Stimulated activated CD4-positive, alpha-beta T cell treated with anti-CD3 and anti-CD28 coated beads, Interleukin-15, amount 100 ng/mL, for 1 hour (primary cell): ENCODE measurements at places on chromosomes 11 and 22.

DNA sequence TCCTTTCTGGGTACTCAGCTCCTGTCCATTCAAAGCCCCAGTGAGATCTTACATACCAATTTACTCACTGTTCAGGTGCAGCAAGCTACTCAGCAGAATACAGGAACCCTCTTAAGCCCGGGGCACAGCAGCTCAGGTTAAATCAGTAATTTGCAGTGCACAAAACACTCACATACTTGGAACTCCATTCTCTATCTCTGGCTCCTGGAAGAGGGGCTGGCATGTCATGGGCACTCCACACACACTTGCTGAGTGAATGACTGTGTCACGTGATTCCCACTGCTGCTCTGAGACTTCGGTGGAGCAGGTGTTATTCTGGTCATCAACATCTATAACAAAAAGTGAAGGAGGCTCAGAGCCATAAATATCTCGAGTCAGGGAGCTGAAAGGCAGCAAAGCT lies 157.3 kb upstream of the BDNF start:
- DNase-seq = no peak

DNA sequence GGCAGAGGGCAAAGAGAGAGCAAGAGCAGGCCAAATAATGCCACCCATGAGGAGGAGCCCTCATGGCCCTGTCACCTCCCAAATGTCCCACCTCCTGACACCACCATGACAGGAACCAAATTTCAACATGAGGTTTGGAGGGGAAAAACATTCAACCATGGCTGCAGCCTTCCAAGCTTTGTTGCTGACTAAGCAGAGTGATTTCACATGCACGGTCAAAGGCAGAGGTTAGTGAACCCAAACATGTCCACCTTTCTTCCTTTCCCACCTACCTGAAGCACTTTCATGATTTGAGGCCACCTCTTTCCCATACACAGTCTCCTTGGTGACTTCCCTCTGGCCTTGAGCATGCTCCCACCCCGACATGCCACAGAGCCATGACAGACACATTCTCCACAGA lies 89.7 kb downstream of the C11orf91 start:
- DNase-seq = no peak

DNA sequence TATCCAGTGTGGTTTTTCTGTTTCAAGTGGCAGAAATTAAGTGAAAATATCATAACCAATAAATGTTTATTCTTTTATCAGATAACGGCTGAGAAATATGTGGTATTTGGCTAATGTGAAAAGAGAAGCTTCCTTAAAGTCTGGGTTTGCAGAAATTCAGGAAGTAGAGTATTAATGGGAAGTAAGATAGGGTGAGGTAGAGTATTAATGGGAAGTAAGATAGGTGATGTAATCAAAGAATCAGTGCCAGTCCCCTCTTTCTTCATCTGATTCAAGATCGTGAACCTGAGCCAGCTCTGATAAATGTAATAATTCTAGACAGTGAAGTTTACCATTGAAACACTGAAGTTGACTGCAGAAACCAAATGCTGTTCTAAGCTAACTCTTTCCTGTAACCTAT lies 30.9 kb downstream of the TRPC6 start:
- no peak for DNase-seq

DNA sequence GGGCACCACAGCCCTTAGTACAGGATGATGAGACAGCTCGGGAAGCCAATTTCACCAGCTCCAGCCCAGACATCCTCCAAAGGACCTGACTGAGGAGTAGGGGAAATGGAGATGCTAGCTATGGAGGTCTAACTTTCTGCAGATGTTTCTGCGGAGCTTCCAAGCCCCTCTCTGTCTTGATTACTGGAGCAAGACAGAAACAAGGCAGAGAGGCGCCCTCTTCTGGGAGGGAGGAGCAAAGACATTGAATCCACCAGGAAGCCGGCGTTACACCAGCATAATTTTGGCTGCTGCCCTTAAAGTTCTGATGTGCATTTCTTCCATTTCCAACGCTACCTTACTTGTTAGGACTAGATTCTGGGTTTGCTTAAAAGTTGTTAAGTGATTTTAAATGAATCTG lies 107.3 kb upstream of the HSD17B12 start:
- no peak for DNase-seq

DNA sequence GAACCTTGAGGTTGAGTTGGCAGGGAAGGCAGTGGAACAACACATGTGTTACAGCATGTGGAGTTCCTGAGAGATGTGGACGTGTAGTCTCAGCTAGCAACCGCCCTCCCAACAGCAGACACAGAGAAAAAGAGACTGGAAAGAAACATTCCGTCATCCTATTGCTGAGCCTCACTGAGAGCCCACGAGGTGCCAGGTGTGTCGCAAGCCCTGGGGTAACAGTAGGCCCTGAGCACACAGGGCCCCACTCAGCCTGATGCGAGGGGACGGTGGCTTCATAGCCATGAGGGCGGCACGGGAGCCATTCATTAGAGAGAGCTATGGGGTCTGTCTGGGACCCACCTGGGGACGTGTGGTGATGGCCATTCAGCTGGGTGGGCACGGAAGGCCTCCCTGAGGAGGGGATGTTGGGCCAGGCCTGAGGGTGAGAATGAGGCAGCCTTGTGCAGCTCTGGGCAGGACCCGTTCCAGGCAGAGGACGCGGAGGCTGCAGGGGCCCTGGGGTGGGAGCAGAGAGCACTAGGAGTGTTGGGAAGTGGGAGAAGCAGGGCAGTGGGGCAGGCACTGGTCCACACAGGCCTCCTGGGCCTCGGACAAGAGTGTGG lies 26.2 kb downstream of the MPPED1 start:
- DNase-seq = no peak

DNA sequence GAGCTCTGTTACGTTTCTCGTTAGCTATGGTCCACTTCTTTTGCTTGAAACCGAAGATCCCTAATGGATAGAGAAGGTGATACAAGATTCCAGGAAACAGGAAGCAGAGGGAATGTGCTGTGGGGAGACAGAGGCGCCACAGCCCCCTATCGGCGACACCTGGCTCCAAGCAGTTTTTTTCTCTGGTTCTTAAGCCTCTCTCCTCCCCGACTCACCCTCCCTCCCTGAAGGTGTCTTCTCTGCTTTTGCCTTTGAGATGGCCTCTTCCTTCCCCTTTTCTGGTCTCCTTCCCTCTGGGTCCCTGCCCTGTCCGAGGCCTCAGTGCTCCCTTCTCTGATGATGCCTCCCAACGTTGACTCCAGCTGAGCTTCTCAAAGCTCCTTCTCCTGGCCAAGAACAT lies 14.2 kb upstream of the APOBEC3A start:
- no peak for DNase-seq

- DNase-seq = no peak
These were observed 95.4 kb upstream of the GALNT18 start for GRCh38 chr11:11717064-11717725.

GRCh38 chr11:110921742-110922521 lies 209.7 kb upstream of the ARHGAP20 start:
- DNase-seq = no peak

DNA sequence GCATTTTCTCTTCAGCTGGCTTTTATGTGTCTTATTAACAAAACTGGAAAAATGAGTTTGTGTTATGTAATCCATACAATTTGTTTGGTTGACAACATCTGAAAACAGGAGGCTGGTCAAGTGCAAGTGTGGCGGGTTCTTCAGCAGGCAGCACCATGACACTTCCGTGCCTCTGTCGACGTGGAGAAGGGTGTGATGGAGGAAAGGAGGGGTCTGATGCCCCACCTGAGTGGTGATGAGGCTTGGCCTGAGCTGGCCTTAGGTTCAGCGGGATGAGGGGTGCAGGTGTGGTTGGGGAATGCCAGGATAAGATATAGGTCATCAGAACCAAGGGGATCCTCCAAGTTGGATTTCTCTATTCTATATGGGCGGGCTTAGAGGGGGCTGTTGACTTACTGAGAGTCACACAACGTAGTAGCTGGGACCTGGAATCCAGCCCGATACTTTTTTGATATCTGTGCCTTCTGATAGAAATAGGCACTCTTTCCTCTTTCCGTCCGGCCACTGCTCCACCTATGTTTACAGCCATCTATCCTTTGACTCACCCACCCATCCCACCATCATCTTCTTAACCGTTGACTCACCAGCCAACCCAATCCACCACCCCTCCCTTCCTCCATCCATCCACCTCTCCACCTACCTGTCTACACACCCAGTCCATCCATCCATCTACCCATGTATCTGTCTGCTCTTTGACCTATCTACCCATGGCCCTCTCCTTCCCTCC lies 29.0 kb downstream of the SHANK3 start:
- DNase-seq = no peak

- no peak for DNase-seq
These were observed 30.9 kb upstream of the MPEG1 start for GRCh38 chr11:59243633-59244032.

DNA sequence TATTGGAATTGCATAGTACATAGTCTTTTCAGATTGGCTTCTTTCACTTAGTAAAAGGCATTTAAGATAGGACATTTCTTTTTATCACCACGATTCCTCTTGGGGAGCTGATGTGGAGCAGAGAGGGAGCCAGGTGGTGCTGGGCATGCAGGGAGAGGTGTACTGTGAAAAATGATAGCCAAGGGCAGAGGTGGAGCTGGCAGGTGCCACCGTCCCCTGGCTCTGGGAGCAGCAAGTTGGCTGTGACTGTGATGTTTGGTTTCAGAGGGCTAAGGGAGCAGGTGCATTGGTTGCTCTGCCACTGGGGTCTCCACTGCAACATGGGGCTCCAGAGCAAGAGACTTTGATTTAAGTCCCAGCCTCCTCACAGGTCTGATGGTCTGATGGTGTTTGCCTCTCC lies 16.5 kb downstream of the SGSM1 start:
- DNase-seq = no peak

- DNase-seq = no peak
These were observed 33.2 kb downstream of the ADORA2A start for GRCh38 chr22:24460418-24461089.

DNA sequence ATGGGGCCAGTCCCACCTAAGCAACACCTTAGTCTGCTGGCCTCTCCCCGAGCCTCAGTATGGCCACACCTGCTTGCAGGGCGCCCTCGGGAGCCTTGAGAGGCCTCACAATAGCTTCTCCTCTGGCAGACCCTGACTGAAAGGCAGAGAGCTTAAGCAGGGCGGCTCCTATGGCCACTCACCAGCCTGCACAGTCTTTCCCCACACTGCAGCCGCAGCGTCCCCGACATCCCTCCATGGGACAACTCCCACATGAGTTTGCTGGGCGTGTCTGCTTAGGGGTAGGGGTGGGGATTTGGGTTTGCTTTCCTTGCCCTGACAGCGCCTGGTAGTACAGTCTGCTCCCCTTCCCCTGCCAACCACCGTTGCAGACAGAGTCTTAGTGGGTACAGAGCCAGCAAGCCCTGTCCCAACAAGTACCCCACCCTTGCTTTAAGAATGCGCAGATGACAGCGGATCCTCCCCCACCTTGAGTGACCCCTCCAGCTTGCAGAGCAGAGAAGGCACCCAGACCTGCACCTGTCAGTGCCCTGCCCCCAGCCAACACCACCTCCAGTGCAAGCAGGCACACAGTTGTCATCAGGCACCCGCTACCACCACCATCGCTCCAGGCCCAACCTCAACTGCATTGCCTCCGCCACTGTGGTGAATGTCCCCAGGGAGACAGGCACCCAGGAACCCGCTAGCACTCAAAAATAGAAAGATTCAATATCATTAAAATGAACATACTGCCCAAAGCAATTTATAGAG lies 413.8 kb upstream of the ARHGAP42 start:
- no peak for DNase-seq

GRCh38 chr11:134599299-134599771 lies 187.3 kb upstream of the B3GAT1 start:
- DNase-seq = no peak

GRCh38 chr11:106503901-106504300 lies 426.4 kb downstream of the AASDHPPT start:
- no peak for DNase-seq

GRCh38 chr11:12725863-12726682 lies 51.9 kb downstream of the TEAD1 start:
- no peak for DNase-seq

DNA sequence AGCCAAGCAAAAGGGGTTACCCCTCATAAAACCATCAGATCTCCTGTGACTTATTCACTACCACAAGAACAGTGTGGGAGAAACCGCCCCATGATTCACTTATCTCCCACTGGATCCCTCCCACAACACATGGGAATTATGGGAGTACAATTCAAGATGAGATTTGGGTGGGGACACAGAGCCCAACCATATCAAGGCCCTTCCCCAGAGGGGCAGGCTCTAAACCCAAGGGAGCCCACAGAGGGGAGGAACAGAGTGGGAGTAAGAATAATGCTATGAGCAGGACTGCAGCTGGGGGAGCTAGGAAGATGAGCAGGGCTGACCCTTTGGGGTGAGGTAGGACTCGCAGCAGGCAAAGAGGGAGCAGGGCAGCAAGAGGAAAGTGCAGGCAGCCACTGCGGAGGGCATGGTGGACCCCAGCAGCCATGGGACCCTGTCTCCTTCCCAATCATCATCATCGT lies 59.3 kb downstream of the CD82 start:
- no peak for DNase-seq

- no peak for DNase-seq
These were observed 20.1 kb upstream of the SYTL2 start for GRCh38 chr11:85831050-85831449.

DNA sequence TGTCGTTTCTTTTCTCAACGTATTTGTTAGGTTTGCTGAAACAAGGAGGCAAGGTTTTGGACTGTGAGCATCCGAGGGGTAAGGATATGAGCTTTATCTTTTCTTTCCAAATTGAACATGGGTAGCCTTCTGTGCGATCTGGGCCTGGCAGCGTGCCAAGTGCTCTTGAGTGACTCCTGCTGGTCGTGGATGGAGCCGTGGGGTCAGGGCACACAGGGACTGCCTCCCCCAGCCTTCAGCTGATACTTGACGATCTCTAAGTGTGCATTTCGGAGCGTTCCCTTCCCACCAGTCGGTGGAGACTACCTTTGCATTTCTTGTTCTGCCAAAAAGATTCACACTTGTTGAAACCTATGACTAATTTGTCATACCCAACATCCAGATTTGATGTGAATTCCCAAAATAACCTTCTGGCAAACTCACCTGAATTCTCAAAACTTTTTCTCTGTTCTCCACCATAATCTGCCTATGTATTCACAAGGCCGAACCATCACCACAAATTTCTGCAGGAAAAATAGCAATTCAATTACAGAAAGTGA lies 40.1 kb upstream of the CLMP start:
- no peak for DNase-seq

DNA sequence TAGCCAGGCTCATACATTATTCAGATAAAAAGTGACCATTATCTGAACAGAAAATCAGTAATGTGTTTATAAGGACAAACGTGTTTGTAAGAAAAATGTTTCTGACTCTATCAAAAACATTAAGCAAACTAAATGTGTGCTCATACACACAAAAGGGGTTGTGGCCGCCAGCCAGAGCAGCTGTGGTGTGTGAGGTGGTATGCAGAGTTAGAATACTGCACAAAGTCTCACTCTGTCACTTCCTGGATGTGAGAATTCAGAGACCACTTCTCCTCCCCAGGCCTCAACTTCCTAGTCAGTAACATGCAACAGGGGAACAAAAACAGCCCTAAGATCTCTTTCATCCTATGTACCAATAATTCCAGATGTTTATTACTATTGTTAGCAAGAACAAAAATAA lies 9.4 kb downstream of the OR5B21 start:
- DNase-seq = no peak

GRCh38 chr11:108558222-108558621 lies 35.3 kb downstream of the EXPH5 start:
- DNase-seq = no peak
